ENCODE measurements at places on chromosomes 6 and 20.
A peak's percentile ranks its signal among the peaks of the same experiment; 100 is the strongest.

- no peak for DNase-seq
Measured at GRCh38 chr6:95091823-95092436, 485.4 kb upstream of the MANEA start.

DNA sequence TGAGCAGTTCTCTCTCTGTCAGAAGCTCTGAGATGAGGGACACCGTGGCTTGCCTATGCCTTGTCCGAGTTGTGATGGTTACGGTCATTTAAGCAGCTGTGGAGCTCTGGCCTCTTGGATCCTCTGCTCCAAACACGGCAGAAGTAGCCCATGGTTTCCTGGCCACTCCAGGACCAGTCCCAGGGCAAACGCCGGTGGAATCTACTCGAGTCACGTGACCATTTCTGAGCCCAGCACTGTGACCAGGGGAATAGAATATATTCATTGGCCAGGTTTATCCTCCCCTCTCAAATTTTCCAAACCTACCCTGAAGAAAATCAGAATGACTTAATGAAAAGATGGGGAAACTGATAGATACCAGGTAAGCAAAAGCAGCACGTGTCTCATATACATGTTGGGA is 152.8 kb downstream of the TTLL2 start:
- no peak for DNase-seq

DNA sequence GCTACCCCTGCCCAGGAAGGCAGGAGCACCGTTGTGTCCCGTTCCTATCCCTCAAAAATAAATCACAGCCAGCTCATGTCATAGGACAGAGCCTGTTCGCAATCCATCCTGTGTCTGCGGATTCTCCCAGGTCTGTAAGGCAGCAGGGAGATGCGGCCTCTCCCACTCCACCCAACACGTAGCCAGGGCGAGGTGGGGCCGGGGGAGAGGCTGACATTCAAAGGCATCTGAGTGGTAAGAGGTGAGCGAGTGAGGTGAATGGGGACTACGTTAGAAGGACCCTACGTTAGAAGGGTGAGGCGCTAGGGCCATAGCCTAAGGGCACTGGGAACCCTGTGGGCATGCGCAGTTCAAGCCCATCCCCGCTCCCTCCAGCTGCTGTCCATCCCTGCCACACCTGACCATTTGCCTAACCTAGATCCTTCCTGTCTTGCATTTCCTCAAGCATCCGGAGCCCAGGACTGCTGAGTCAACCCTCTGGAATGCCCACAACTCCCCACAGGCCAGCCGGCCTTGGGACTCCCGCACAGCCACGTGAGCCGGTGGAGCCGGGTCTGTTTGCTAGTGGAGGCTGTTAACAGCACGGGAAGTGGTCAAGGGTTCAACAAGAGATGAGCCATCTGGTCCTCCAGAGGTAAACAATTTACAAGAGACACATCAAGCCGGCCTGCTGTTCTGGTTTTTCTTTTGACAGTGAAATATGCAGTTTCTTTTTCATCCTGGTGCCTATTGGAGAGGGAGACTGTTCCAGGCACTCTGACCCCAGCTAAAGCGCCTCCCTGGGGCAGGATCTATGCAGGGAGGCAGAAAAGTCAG is 45.9 kb downstream of the RIPOR3 start:
- DNase-seq, result no peak

GRCh38 chr20:39150501-39150900 is 188.4 kb downstream of the DHX35 start:
- DNase-seq, result no peak

- DNase-seq, result peak; percentile 80
Measured at GRCh38 chr6:137415127-137415833, 78.9 kb downstream of the OLIG3 start.

DNA sequence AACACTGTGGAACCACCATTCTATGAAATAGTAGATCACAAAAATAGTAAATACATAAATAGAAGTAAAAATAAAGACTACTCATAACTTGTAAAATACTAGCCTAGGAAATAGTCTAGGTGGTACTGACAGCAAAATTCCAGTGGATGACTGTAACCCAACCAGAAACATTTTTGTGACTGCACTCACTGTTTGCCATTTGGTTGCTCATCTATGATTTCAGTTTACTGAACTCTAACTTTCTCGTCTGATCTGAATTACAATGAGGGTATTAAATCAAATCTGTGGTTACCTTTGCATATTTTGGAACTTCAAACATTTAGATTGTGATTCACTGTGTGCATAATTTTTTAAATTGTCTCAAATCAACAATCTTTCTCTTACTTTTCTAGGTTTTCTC is 151.1 kb downstream of the KHDC1L start:
- no peak for DNase-seq

DNA sequence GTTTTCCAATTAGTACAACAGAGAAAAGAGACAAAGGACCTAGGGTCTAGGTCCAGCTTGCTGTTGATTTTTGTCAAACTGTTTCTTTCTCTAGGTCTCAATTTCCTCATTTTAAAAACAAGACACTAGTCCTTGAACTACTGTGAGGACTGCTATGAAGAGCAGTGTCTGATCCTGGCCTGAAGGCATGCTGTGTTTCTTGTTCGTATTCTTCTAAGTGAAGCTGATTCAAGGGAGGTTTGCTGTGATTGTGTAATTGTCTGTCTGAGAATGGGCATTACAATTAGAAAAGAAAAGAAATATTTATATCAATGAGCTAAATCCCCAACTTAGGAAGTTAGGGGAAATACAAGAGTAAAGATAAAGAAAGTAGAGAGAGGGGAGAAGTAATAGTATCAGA is 228.2 kb upstream of the SUPT3H start:
- no peak for DNase-seq

GRCh38 chr20:8489094-8489883 is 357.2 kb downstream of the PLCB1 start:
- no peak for DNase-seq

GRCh38 chr20:62301773-62302340 is 940 bp upstream of the ADRM1 start:
- DNase-seq, result peak; percentile 89

DNA sequence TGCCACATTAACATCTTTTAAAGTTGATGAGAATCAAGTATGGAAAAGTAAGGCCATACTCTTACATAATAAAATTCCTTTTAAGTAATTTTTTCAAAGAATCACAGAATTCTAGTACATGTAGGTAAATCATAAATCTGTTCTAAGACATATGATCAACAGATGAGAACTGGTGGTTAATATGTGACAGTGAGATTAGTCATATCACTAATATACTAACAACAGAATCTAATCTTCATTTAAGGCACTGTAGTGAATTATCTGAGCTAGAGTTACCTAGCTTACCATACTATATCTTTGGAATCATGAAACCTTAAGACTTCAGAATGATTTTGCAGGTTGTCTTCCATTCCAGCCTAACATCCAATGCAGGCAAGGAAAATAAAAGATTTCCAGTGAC is 11.6 kb downstream of the PLN start:
- no peak for DNase-seq

- DNase-seq, result no peak
Measured at GRCh38 chr6:41996997-41997396, 53.3 kb upstream of the TAF8 start.

GRCh38 chr6:36760685-36761435 is 63.2 kb downstream of the RAB44 start:
- no peak for DNase-seq

GRCh38 chr6:127813699-127814027 is 87.2 kb downstream of the THEMIS start:
- peak; percentile 8 for DNase-seq

GRCh38 chr6:22053391-22053997 is 243.3 kb downstream of the PRL start:
- DNase-seq, result no peak

GRCh38 chr6:148907573-148907972 is 160.7 kb downstream of the UST start:
- no peak for DNase-seq

DNA sequence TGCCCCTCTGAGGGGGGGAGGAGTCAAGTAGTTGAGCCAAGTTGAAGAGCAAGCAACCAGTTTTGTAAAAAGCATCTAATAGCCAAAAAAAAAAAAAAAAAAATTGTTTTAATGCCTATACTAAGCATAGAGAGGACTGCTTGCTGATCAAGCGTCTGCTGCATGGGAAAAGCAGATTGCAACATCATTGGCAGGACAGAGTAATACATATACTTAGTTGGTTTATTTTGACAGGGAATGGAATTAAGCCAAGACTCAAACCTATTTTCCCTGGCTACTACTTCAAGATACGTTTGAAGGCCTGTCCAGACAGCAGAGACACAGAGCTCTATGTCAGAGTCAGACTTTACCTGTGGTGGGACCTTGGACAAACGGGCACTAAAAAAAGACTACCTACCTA is 120.5 kb downstream of the RTN4IP1 start:
- no peak for DNase-seq

All from CD4-positive, alpha-beta T cell treated with Interleukin-1 beta for 1 hour (primary cell).